Left renal pelvis (tissue), 4 donors: ENCODE measurements at places on chromosomes 2 and 18.

GRCh38 chr2:95357717-95358280 is 44.7 kb upstream of the FAHD2A start:
- no peak for DNase-seq

DNA sequence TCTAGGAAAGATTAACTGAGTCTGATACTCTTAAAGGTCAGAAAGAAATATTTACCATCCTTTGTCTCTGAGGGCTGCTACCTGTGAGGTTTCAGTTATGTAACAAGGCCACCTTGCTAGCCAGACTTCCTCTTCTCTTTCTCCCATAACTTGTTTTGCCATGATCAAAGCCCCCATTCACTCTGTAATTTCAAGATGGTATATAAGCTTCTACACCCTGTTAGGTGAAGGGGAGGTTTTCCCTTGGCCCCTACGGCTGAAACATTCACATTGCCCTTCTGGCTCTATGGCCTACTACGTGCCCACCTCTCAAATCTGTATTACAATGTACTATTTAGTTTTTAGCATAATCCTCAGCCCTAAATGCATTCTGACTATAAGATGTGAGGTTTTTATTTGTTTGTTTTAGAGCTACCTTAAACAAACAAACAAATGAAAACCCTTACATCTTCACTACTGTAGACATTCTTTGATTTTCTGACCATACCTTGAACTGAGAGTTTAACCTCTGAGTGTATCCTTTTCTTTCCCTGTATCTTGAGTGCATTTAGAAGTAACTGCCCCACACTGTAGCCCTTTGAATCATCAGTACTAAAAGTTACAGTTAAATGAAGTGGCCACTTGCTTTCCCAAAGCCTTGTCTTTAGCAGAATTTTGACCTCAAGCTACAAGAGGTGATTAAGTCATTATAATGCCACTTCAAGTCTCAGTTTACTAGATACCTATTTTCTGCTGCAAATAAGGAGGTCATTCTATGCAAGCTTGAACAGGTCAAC is 332.2 kb downstream of the SOCS6 start:
- no peak for DNase-seq

- DNase-seq: no peak
These were observed 52.8 kb downstream of the XRCC5 start for GRCh38 chr2:216161967-216162366.

DNA sequence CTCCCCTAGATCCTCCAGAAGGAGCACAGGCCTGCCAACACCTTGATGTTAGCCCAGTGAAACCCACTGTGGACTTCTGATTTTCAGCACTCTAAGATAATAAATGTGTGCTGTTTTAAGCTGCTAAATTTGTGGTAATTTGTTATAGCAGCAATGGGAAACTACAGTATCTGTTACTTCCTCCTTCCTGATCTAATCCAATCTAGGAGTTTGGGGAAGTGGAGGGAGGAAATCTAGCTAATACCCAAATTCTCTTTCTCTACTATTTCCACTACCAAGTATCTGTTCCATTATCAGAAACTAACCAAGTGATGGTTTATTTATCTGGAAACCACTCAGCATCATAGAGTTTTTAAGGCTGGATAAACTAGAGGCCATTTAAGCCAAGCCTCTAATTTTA is 64.9 kb downstream of the AFF3 start:
- no peak for DNase-seq

GRCh38 chr2:176324862-176325261 is 55.6 kb downstream of the MTX2 start:
- DNase-seq: no peak

GRCh38 chr2:18290386-18290785 is 270.1 kb downstream of the RDH14 start:
- no peak for DNase-seq

- no peak for DNase-seq
These were observed 387.9 kb upstream of the POU3F3 start for GRCh38 chr2:104465981-104466380.

DNA sequence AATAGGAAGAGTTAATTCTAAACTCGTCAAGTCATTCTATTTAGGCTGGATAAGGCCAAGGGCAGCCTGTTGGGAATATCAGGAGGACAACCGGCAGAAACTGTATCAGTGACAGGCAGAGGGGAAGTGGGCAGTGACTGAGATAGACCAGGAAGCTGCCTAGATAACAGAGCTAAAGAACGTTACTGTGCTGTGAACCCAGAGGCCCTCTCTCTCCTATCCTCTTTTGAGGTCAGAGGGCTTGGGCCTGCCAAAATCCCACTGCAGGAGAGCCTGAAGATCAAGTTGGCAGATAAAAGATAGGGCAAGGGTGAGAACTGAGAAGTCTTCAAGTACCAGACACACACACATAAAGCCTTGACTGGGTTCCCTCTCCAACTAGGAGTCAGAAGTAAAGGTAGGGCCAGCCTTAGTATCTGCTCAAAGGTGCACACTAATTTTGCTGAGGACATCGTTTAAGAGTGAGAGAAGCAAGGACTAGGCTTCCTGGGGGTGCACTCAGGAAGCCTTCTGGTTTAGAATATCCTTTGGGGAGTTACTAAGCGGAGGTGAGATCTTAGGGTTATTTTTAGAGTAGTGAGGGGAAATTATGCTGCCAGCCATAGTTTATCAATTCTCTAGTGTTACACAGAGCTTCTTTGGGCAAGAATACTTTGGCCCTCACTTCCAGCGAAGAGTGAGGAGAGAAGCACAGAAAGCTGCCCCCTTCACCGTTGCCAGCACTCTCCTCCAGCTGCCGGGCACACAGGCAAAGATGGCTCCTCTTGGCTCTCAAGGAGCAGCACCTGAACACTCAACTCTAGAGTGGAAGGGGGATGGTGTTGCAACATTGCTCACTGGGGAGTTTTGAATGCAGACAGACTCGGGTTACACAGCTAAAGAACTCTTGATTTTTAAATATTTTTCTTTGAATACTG is 9.8 kb downstream of the CAVIN2 start:
- DNase-seq: no peak

DNA sequence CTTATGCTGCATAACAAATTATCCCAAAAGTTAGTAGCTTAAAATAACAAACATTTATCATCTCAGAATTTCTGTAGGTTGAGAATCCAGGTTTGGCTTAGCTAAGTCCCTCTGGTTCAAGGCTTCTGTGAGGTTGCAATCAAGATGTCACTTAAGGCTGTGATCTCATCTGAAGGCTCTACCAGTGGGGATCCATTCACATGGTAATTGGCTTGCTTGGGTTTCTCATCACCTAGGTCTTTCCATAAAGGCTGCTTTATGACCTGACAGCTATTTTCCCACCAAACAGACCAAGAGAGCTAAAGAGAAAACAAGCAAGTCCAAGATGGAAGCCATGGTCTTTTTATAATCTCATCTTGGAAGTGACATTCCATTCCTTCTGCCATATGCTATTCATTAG is 137.3 kb downstream of the DTNA start:
- DNase-seq: no peak

DNA sequence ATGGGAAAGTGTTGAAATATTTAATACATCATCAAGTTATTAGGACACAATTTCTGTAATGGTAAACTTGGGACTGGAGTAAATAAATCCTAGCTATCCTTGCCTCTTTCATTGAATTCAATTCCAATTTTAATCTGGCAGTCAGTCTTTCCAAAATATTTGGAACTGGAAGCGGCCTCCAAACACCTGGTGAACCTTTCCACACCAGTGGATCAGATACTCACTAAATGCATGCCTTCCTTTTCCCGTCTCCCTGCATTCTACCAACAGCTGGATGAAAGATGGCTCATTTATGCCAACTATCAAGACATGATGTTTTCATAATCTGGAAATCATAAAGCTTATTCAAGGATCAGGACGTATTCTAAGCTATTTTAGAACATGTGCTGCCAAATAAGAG is 488.2 kb upstream of the SPHKAP start:
- DNase-seq: no peak

DNA sequence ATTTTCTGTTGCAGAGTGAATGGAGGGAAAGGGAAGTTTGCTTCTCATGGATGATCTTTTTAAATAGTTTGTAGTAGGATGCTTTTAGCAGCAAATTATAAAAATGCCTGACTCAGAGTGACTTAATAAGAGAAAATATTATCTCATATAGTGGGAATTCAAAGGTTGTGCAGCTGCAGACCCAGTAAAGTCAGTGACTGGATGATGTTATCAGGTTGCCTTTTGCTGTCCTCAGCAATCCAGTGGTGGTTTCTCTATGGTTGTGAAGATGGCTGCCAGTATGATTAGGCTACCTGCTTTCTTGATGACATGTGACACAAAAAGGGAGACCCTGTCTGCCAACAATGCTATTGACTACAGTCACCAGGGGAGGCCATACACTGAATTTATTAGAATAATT is 184.8 kb downstream of the DIS3L2 start:
- DNase-seq: no peak

DNA sequence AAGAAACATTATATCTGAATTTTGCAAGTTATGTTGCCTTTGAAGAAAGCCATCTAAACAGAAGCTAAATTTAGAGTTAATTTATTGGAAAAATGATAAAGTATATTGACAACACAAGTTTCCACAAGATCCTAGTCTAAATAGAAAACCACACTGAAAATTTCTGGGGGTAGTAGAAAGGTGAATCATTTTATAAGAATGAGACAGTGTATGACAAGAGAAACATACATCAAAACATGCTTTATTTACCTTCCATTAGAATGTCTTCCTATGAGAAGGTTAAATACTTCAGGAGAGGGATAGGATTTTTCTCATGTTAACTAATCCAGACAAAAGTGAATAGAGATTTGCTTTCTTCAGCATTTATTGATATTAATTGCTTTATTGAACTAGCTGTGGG is 1389.8 kb upstream of the ZEB2 start:
- DNase-seq: no peak
